ENCODE measurements at places on chromosomes 5 and 9.

GRCh38 chr5:73387149-73387591 is 61.4 kb downstream of the FOXD1 start:
- DNase-seq, result peak; percentile 81

DNA sequence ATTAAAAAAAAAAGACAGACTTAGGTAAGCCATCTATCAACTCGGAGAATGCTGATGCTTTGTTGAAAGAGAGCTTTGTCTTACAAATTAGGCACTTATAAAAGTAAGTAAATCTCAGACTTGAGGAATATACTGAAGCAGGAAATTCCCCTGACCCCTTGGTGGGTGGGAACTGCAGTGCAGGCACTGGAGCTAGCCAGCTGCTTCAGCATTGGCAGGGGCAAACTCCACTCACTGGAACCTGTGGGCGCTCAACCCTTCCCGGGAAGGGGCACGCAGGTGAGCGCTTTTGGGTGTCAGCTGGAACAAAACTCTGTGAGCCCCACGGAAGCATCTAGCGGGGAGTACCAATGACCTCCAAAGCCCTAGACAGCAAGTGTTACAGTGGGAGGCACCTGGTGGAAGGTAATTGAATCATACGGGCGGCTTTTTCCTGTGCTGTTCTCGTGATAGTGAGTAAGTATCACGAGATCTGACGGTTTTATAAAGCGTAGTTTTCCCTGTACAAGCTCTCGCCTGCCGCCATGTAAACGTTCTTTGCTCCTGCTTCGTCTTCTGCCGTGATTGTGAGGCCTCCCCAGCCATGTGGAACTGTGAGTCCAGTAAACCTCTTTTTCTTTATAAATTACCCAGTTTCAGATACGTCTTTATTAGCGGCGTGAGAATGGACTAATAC is 628.0 kb upstream of the CDH18 start:
- no peak for DNase-seq

DNA sequence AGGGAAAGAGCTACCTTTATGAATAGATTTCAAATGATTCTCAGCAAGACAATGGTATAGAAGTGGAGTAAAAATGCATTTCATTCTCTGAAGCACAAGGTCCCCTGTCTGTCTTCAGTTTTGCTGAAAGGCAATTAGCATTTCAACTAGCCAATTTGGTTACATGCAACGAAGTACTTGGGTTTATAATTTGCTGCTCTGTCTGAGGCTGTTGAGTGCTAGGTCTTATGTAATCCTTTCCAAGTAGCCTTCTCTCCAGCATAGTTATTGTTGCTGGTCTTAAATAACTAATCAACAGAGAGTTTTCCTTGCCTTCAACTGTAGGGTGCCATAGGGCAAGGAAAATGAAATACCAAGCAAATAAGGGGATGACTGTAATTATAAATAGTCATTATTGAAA is 4.5 kb downstream of the ADGRV1 start:
- no peak for DNase-seq

- DNase-seq, result no peak
These were observed 60.4 kb upstream of the TMEM252 start for GRCh38 chr9:68601081-68601480.

DNA sequence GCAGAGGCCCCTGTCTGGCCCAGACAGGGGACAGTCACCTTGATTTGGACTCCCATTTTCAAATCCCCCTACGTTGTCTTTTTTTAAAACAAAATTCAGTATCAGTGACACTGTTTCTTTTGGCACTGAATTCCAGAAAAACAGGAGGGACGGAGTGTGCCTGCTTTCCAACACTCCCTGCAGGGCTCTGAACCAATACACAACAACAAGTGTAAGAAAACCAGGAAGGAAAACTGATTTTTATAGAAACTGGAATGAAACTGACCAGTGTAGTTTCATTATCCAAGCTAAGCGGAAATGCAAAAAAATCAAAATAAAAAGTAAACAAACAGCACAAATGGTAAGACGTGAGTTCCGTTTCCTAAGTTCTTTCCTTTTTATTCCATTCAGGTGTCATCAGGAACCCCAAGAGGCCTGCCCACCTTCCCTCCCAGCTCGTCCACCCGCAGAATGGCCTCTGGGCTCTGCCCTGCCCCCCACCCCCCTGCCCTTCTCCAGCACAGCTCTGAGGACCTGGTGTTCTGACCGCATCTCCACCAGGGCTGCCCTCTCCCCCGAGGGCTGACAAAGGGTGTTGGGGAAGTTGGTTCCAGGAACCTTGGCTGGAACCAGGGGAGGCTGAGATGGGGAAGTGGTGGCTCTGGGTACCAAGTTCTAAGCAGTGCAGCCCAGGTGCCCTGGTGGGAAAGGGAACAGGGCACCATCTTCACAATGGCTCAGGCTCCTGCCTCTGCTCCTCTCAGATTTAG is 73.6 kb downstream of the PSD2 start:
- DNase-seq, result no peak

- peak; percentile 16 for DNase-seq
These were observed 780 bp downstream of the CDC37L1 start for GRCh38 chr9:4680173-4680525.

GRCh38 chr9:109811876-109812275 is 31.9 kb downstream of the PALM2AKAP2 start:
- DNase-seq, result no peak

GRCh38 chr9:36802201-36802920 is 229.7 kb downstream of the MELK start:
- no peak for DNase-seq

- no peak for DNase-seq
These were observed 103.5 kb upstream of the NR3C1 start for GRCh38 chr5:143506836-143507552.

DNA sequence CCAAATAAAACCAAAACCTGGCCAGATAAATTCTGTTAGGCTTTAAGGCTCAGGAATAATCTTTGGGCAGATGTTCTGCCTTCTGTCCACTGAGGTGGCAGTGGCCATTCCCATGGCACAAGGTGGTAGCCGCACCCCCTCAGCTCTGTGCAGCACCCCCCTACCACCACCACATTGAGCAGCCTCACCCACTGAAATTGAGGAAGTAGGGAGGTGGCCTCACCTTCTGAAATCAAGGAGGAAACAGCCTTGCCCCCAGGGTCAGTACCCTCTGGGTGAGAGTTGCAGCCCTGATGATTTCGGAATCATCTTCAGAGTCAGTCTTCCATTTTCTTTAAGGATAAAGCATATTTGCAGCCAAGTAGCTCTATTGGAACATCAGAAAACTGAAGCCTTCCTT is 204.8 kb upstream of the PIK3R1 start:
- no peak for DNase-seq

GRCh38 chr9:129828051-129828450 is 4.1 kb upstream of the TOR1A start:
- no peak for DNase-seq

DNA sequence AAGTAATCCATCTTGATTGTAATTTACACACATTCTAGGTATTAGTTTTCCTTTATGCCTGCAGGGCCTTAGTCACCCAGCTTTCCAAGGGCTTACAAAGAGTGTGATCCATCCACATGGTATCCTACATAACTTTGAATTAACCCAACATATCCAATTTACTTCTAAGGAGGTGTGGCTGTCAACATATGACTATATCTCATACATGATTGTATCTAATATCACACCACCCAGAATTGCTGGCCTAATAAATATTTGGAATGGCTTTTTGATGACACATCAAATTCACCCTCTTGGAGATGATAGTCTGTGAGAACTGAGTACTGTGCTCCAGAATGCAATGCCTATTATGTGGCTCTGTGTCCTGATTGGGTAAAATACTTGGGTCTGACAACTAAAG is 363.3 kb upstream of the GRIN3A start:
- no peak for DNase-seq

GRCh38 chr5:7815892-7816534 is 34.9 kb downstream of the CFAP90 start:
- peak; percentile 74 for DNase-seq

- DNase-seq, result peak; percentile 7
These were observed 25.8 kb upstream of the GPX8 start for GRCh38 chr5:55134053-55134722.

DNA sequence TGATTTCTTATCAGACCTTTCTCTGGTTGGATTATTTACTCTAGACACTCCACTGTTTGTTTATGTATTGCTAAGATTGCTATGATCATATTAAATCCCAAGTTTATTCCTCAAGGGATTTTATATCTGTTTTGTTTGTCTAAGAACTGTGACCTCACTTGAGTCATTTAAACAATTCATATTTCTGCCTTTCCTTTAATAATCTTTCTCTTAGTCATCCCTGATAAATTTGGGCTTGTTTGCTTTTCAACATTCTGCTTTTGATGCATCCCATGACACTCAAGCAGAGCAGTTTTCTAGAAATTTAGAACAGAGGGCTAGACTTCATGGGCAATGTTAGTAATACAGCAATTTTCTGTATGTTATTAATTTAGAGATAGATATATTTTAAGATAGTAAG is 231.6 kb upstream of the TNC start:
- DNase-seq, result no peak

- no peak for DNase-seq
These were observed 30.4 kb downstream of the RAB14 start for GRCh38 chr9:121171236-121171635.

GRCh38 chr5:112124788-112125187 is 294.3 kb downstream of the EPB41L4A start:
- no peak for DNase-seq

GRCh38 chr5:124195411-124195810 is 551.0 kb downstream of the ZNF608 start:
- DNase-seq, result no peak

DNA sequence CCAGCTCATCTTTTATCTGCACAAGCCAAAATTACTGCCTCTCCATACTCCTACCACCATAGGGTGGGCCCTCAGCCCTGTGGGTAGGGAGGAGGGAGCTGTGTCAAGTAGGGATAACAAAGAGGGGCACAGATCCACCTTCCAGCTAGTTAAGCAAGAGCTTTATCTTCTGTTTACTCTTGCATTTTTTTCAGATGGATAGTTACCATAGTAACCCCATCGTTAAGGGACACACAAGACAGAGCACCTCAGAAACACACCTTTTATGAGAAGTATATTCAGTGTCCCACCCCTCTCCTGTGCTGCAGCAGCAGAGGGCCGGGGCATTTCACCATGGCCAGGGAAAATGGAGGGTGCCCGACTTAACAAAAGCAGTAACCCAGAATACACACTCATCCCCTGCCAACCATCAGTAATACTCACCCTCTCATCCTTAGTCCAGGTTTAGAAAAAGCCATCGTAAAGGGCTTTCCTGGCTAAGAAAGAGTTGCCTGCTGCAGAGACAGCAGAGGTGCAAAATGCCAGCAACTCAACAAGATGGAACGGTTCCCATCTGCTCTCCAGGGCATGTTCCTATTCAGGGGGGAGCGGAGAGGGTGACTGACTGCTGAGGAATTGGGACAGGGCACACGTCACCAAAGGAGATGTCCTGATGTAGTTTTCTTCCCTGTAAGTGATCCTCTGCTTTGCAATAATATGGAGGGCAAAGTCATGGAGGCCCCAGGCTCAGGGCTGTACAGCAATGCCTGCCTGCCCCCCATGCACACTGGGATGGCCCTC is 25.1 kb downstream of the MACROH2A1 start:
- DNase-seq, result no peak

GRCh38 chr5:149035372-149035790 is 27.5 kb downstream of the SH3TC2 start:
- DNase-seq, result peak; percentile 67

- no peak for DNase-seq
These were observed 19.5 kb downstream of the PHF2 start for GRCh38 chr9:93595861-93596365.

GRCh38 chr9:90038763-90039162 is 434.0 kb downstream of the GADD45G start:
- DNase-seq, result no peak

GRCh38 chr9:93315118-93315517 is 131.2 kb downstream of the WNK2 start:
- no peak for DNase-seq

DNA sequence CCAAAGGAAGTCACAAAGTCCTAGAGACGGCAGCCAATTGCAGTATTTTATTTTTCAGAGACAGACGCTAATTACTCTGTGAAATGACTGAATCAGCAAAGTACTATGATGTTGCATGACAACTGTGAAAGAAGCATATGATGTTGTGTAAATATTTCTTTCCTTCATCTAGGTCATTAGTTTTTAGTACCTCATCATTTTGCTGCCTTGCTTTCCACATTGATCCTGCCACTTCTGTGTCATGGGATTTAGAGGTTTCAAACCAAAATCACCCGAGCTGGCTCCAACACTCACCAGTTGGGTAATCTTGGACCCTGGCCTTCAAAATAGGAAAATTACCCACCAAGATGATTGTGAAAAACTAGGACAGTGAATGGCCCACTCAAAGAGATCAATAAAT is 585.2 kb downstream of the ACTL7B start:
- no peak for DNase-seq

DNA sequence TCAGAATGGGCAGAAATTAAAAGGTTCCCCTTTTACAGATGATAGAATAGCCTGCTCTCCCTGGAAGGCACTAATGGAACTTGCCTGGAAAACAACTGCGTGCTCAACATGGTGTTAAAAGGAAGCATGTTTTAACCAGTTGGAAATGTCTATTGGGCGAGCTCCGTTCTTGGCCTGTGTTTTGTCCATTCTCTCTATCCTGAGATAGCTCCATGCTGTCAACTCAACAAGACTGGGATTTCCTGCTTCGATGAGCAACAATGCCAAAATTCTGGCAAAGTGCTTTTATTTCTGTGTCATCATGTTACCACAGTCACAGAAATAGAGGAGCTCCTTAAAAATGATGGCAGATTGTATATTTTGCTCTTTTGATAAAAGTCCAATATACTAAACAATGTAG is 198.3 kb downstream of the PLK2 start:
- no peak for DNase-seq

- DNase-seq, result no peak
These were observed 5.3 kb upstream of the FAM120AOS start for GRCh38 chr9:93458712-93459111.

- DNase-seq, result no peak
These were observed 7.6 kb downstream of the HDHD3 start for GRCh38 chr9:113368982-113369854.

DNA sequence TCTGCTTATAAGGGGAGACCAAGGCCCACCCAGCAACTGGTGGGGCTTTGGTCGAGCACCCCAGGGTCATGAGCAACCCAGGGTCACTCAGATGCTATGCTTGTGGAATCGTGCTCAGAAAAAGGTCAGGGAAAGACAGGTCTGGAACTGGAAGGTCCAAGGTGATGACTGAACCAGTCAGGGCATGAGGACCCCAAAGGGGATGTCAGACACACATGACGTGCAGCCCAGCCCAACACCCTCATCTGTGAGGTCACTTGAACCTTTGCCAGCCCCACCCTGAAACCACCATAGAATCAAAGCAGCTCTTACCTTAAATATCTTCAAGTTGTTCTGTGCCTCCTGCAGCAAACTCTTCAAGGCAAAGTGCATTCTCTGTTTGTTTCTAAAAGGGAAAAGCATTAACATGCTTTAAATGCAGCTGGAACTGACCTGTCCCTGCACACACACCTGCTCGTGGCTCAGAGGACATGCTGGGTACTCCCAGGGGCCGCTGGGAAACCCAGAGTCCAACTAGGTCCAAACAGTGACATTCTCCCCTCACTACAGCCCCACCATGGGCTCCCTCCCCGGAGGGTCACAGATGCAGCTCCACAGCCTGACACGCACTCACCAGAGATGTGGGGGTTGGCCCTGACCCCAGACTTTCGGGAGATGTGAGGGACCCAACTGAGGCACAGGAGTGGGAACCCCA is 29.4 kb downstream of the IPPK start:
- DNase-seq, result no peak

Data from GM12865 (cell line).